Lung (tissue), 17 donors: ENCODE measurements at places on chromosomes 1 and 21.

DNA sequence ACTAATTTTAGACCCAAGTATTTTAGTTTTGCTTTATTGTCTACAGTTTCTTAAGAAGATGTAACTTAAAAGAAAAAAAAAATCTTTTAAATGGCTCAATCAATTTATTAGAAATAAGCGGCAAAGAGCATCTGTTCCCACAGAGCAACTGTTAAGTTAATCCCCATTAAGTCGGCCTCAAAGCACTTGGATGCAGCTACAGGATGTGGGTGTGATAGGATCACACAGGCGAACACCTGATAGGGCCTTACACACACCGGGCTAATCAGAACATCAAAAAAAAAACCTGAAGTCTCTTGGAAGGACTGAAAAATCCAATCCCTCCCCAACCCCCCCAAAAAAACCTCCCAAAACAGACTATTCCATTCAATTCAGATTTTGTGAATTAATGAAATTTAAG is 23.0 kb downstream of the APP start:
- DNase-seq, result no peak

- DNase-seq, result peak; percentile 70
Measured at GRCh38 chr1:3188150-3188971, 119.4 kb downstream of the PRDM16 start.

DNA sequence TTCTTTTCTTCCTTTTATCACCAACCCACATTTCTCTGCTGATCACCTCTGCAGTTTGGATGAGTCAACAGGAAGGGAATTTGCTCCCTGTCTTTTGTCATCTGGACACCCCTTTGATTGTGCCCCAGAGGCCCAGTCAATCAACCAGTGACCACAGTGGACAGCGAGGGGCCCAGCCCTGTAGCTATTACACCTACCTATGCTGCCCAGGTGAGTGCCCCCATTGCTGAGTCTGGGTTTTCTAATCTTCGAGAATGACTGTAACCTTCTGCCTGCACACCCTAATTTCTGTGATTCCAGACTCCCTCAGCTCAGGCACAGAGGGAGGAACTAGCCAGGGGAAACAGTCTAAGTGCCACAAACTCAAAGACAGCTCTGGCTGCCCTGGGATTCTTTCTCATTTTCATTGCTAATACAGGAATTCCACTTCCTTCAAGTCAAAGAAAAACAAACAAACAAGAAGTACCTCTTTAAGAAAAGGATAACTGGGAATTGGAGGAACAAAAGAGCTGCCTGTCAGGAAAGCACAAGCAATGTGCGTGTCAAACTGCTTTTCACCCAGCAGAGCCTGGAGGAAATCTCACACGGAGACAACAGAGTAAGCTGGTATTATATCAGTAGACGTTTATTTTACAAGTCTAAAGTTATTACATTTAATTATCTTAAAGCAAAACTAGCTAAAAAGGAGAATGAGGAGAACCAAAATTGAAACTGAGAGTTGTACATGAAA is 311.1 kb downstream of the AJAP1 start:
- DNase-seq, result no peak

DNA sequence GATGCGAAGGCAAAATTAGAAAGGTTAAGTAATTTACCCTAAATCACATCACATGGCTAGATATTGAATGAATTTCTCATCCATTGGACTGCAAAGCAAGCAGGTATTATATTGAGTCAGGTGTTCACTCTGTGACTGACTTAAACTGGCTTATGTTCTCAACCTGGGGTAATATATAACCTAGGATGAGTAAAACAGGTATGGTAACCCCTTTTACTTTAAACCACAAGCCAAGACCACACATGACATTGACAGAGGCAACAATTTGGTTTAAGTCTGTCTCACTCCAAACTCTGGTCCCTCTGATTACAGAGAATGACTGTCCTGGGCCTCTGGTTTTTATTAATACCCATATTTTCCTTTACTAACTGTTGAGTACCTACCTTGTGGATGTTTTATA is 33.3 kb downstream of the MAEL start:
- DNase-seq, result no peak

DNA sequence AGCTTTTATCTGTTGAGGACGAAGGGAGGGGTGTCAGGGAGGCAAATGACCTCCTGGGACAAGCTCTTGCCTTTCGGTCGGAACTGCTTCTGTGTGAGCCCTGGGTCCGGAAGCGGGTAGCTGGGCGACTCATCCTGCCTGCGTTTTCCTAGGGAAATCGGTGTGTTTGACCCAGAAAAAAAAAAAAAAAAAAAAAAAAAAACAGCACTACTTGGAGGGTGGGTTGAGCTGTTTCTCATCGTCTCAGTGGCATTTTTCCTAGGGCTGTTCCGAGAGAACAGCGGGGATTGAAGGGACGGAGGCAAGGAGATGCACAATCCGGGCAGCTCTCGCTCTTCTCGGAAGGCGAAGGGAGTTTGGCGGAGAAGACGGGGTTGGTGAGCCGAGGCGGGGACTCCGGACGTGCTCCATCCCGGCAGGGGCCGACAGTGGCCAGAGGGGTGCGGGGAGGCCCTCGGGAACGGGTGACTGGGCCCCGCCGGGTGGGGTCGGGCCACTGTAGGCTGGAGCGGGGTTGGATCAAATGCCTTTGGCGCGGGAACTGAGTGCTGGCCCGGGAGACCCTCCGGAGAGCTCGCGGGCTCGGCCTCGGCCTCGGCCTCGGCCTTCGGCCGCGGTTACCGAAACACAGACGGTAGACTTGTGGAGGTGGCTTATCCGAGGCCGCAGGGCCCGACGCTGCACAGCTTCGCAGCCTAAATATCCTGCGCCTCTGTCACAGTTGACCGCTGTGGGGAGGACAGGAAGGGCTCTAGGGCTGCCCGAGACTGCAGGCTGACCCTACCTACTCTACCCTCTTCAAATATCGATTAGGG is 2.4 kb upstream of the BARHL2 start:
- no peak for DNase-seq

DNA sequence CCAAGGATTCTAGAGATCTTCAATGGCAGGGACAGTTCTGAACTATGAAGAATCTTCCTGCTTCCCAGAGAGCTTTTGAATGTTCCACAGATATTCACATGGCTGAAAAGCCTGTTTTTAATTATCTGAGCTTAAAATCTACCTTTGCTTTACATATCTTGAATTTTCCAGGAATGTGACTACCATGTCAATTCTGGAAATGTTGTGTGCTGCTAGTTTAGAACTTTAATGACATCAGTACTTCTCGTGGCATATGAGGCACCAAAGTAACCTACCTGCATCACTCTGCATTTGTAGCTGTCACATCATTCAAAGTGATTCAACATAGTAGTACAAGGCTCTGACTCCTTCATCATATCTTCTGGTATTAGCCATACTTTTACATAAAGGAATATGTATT is 122.7 kb upstream of the NFIA start:
- no peak for DNase-seq

DNA sequence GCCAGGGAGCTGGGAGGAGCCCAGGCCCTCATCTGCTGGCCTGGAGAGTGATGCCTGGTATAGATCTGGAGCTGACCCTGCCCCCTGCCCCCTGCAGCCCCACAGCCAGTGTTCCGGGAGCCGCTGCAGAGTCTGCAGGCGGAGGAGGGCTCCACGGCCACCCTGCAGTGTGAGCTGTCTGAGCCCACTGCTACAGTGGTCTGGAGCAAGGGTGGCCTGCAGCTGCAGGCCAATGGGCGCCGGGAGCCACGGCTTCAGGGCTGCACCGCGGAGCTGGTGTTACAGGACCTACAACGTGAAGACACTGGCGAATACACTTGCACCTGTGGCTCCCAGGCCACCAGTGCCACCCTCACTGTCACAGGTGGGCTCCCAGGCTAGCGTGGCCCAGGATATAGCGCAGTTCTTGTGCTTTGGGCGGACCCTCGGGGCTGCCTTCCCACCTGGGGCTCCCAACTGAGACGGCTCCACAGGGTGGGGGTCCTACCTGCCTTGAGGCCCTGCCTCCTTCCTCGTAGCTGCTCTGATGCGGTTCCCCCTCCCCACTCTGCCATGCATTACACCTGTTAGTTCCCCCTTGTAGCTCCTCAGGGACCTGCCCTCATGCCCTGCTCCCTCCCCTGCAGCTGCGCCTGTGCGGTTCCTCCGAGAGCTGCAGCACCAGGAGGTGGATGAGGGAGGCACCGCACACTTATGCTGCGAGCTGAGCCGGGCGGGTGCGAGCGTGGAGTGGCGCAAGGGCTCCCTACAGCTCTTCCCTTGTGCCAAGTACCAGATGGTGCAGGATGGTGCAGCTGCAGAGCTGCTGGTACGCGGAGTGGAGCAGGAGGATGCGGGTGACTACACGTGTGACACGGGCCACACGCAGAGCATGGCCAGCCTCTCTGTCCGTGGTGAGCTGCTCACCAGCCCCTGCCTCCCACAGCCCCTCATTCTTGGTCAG is 98.7 kb downstream of the OBSCN start:
- DNase-seq, result no peak

- no peak for DNase-seq
Measured at GRCh38 chr1:211741788-211742187, 66.4 kb upstream of the NEK2 start.

DNA sequence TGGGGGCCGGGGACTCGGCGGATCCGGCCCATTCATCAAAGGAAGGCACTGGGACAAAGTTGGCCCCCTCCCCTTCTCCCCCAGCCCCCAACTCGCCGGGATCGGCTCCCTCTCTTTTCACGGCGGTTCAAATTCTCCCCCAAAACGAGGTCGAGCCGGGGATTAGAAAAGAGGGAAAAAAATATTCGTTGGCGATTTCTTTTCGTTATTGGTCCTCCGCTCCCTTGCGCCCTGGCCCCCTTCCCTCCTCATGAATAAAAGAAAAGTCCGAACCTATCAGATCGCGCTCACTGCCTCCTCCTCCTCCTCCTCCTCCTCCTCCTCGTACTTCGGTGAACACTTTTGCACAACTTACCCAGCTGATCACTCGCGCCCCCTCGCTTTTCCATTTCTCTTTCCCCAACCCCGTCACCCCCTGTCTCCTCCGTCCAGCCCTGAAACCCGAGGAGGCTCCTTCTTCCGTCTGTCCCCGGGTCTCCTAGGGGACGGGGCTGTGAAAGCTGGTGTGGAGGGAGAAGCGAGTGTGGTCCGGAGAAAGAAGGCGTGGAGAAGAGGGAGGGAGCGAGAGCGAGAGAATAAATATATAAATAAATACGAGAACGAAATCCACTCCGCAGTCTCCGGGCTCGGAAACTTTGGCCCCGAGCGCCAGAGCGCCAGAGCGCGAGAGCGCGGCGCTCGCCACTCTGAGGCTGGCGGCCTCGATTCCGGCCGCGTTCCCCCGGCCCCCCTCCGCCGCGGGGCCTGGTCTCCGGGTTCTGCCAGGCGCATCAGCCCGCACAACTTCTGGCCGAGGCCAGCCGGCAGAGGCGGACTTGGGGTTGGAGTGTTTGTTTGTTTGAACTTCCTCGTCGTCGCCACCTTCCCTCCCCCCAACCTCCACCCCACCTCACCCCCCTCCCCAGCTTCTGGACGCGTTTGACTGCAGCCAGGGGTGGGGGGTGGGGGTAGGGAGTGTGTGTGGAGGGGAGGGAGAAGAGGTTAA is at the start of gene PAX7:
TSS of gene PAX7 (plus strand) at position 336 of the 985 bp plus-strand sequence. CDS start 758 bp downstream, outside the sequence.
- DNase-seq, result peak; percentile 49

DNA sequence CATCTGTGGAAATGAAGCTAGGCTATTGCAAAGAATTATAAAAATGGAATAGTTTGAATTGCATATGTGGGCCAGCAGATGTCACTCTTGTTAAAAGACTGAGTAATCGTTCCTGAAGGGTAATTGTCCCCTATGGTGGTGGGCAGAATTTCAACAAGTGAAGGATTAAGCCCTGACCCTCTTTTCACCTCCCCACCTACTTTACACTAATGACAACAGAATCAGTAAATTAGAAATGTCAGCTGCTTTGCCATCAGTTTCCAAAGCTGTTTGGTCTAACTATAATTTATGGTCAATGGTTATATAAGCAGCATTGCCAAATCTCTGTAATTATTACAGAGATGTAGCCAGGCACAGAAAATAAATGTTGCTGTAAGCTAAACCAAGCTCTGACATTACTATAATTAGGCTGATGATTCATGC is 898.6 kb downstream of the AMY1C start:
- DNase-seq, result peak; percentile 87

- no peak for DNase-seq
Measured at GRCh38 chr21:40569357-40569756, 277.6 kb downstream of the DSCAM start.
